ENCODE measurements at places on chromosomes 12 and 14.
A peak's percentile ranks its signal among the peaks of the same experiment; 100 is the strongest.

GRCh38 chr12:18981732-18982131, 147.8 kb upstream of the PLEKHA5 start:
- no peak for DNase-seq

- no peak for DNase-seq
Observed at GRCh38 chr14:94225460-94226378, 51.6 kb downstream of the PPP4R4 start.

GRCh38 chr12:5588176-5588575, 156.3 kb downstream of the NTF3 start:
- DNase-seq = peak; percentile 44

DNA sequence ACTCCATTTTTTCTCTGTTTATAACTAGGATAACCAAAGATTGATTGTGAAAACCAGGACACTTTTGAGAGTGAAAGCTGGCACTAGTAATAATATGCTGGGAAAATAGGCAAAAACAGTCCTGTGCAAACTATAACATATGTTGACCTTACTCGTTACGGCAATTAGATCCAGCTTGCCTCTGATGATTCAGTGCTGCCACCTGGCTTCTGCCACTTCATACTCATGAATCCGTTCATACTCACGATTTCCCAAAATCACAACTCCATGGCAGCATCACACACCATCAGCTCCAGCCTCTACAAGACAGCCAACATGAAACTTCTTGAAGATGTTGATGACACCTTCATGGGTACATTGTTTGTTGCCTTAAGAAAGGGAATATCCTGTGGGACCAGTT, 49.1 kb upstream of the CAND1 start:
- no peak for DNase-seq

DNA sequence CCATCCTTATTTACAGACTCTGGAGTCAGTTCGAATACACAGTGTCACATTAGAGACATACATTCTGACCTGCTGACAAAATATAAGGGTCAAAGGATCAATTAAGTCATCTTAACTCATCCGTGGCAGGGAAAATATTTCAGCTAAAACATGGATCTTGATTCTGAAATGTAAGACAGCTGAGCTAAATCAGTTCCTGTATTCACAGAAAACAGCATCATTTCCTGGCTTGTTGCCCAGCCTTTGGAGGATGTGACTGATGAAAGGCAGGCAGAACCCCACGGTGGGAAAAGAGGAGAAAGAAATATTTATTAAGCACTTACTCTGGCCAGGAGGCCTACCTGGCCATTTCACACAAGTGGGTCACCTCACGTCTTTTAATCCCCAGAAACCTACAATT, 101.9 kb downstream of the GAS2L3 start:
- DNase-seq = peak; percentile 55

GRCh38 chr12:60205500-60205899, 609.7 kb downstream of the SLC16A7 start:
- peak; percentile 40 for DNase-seq

DNA sequence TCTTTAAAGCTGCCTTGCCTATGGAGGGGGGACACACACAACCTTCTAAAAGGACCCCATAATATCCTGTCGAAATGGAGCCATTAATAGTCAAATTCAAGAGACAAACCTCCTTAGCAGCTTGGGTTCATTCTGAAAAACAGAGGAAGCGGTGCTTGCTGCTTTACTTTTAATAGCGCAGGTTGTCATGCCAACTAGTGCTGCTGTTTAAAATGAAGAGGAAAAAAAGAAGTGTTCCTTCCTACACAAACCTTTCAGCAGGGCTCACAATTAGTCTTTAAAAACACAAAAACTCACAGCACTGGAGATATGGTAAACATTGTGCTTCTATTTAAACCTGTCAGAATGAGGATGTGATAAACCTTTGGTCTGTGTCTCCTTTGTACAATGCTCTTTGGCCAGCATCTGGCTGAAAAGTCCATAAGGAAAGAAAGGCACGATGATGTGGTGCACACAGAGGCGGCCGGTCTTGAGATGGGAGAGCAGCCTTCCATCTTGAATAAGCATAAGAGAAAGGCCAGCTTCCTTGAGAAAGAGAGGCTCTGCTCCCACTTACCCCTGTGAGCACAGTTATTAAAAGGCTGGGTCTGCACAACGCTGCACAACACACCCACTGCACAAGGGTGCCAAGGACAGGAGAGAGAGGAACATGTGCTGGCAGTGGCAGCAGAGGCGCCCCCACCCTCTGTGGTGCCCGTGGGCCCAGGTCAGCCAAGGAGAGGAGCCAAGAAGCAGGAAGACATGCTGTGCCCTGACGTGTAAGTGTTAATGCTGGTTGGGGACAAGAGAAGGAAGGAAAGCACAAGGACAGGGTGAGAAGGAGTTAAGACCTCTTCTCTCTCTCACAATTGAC, 144.6 kb downstream of the TTC7B start:
- DNase-seq = no peak

DNA sequence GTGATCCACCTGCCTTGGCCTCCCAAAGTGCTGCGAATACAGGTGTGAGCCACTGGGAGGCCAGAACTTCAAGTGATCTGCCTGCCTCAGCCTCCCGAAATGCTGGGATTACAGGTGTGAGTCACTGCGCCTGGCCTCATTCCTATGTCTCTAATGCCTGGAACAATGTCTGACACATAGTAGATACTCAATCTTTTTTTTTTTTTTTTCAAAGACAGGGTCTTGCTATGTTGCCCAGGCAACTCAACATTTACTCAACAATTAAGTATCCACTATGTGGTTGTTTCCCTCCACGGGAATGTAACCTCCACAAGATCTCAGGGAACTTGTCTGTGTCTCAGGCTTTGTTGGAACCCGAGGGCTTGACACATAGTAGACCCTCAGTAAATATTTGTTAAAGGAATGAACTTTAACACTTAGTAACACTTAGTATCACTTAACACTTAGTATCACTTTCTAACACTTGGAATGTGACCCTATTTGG, 3.0 kb upstream of the TMEM120B start:
- DNase-seq = peak; percentile 70

DNA sequence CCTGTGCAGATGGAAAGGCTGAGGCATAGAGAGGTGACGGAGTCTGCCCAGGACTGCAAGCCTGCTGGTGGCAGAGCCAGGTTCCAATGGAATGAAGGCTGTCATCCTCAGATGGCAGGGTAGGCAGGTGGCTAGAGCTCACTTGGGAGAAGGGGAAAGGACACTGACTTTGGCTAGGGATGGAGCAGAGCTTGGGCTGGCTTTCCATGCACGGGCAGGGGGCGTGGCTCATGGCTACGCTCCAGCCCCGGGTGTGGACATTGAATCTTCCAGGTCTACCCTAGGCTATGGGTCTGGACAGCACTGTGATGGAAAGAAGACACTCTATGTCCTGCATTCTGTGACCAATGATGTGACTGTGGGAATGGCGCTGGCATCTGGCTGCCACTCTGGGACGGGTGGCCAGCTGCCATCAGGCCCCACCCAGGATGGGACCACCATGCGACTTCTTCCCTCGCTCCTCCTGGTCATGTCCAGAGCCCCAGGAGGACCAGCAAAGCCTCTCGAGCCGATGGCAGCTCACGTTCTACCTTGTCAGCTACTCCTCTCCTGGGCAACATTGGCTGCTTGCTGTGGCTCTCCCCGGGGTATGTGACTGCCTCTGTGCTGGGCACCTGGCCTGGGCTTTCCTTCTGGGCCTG, 398.7 kb downstream of the TMEM121 start:
- DNase-seq = no peak

DNA sequence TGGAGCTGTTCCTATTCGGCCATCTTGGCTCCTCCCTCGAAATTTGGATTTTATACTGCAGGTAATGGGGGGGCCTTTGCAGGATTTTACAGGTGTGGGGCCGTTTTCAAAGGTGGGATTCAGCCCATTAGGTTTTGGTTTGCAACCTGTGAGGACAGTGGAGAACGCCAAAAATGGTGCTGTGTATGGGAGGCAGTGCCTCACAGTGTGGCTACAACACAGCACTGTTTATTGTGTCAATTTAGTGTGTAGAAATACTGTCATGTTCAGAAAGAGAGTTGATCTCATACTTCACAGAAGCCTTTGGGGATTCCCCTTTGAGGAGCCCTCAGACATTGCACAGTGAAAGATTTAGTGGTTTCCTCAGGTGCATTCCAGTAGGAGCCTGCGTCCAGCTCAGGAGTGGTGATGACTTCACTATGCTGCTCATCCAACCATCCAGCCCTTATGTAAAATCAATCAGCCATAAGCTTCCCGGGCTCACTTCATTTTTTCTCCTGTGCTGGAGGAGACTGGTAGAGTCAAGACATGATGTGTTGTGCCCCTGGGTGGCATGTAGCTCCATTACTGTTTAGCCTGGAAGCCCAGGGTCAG, 92.7 kb upstream of the PRMT8 start:
- no peak for DNase-seq

GRCh38 chr14:65115615-65116014, 13.3 kb upstream of the MAX start:
- DNase-seq = no peak

DNA sequence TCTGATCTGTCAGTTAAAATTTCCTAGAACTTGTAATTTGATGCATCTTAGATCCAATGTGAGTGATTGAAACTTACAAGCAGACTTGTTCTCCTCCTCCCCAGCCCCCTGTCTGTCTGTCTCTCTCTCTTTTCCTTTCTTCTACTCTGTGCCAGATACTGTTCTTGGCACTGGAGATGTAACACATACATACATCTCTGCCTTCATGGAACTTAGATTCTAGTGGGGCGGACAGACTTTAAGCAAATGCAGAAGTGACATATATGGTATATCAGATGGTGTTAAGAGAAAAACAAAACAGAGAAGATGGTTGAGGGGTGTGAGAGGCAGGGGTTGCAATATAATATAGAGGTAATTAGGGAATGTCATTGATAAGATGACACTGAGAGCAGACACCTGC, 6.6 kb downstream of the CHST11 start:
- no peak for DNase-seq

DNA sequence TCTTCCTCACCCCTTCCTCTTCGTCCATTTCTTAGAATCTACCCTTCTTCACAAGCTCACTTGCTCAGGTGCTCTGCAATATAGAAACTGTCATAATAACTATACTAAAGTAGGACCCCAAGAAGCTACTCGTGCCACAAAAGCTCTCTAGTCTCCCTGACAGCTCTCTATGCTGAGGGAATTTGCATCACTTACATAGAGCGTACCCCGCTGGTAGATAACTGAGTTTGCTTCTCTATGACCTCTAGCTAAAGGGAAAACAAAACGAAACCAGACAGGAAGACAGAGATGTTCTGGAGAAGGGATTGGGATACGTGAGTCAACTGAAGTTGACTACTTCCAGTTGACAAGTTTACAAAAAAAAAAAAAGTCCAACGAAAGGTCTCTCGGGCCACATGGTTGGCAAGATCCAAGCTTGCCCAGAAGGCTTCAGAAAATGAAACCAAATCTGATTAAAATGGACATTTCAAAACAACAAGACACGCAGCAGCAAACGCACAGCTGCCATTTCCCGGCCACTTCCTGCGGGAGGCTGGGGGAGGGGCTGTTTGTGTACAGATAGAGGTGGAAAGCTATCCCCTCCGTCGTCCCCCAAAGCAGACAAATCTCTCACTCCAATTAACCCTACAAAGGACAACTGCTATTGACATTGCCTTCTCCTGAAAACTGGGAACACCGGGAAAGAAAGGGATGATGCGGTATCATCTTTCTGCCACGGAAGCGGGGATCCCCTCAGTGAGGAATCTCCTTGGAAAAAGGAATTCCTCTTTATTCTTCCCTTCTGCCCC, 1.3 kb downstream of the BAZ2A start:
- peak; percentile 54 for DNase-seq

DNA sequence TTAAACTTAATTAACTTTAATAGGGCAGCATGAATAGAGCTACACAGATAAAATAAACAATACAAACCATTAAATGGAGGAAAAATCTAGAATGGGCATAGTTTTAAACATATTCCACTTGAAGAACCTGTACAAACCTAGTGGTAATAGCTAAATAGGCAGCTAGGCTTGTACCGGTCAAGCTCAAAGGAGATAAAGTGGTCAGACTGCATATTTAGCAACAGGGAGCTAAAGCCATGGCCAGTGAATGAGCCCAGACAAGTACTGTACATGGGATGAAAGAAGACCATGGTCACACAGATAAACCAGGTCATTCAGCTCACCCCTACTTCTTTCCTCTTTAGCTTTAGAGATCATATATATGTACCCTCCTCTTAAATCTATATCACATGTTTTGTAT, 186.6 kb upstream of the KRR1 start:
- no peak for DNase-seq

DNA sequence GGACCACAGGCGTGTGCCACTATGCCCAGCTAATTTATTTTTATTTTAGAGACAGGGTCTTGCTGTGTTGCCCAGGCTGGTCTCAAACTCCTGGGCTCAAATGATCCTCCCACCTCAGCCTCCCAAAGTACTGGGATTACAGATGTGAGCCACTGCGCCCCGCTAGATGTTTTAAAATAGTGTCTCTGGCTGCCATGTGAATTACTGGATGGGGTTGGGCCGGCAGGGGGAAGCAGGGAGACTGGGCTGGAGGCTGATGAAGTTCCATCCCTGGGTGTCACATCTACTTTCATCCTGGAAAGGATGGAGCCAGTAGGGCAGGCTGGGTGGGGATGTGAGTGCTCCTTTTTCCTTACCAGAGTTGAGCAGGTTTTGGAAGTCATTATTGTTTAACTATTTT, 46.1 kb downstream of the DNAH10 start:
- DNase-seq = peak; percentile 29

DNA sequence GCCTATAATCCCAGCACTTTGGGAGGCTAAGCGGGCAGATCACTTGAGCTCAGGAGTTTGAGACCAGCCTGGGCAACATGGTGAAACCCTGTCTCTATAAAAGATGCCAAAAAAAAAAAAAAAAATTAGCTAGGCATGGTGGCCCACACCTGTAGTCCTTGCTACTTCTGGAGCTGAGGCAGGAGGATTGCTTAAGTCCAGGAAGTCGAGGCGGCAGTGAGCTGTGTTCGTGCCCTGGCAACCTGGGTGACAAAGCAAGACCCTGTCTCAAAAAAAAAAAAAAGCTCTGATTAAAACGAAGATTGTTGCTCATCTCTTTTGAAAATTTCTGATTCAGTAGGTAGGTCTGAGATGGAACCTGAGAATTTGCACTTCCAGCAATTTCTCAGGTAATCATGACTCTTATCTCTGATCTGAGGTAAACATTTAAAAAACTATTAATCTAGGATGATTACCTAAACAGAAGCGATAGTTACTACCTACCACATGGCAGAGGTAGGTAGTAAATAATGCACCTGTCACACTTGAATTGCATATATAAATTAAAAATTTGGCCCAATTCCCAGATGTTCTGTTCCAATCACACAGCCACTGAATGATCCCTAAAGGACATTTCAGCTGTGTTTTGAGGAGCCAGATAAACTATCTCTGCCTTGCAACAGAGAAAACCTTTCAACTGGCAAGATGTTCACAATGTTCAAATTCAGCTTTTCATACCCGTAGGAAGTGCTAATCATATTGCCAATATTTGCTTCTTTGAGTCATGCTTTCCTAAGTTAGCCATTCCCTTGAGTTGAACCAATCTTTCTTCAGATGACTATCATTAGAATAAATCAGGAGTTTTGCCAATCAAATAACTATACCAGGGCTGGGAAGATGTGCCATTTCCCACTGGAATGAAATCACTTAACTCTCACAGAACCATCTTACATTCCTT, 4.2 kb upstream of the TEP1 start:
- DNase-seq = no peak

GRCh38 chr14:75939200-75939599, 42.6 kb downstream of the TGFB3 start:
- peak; percentile 6 for DNase-seq

All from fibroblast of skin of back (primary cell).